ENCODE measurements at places on chromosomes 7 and 10.

- DNase-seq, result no peak
Measured at GRCh38 chr10:130359711-130360110, 223.5 kb downstream of the GLRX3 start.

DNA sequence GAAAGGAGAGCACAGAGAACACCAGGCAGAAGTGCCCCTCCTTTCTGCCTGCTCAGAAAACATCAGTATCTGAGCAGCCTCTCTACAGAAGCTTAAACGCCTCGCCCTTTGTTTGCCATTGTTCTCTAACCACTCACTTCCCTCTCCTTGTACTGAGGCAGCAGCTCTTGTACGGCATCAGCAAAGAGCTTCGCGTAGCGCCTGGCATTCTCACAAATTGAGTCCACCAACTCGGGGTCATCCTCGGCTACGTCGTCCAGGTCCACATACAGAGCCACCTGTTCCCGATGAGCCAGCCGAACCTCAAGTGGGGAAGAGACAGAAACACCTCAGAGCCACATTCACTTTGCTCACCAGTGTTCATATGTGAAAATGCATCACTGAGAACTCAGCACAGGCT lies 1.7 kb downstream of the MCM7 start:
- no peak for DNase-seq

DNA sequence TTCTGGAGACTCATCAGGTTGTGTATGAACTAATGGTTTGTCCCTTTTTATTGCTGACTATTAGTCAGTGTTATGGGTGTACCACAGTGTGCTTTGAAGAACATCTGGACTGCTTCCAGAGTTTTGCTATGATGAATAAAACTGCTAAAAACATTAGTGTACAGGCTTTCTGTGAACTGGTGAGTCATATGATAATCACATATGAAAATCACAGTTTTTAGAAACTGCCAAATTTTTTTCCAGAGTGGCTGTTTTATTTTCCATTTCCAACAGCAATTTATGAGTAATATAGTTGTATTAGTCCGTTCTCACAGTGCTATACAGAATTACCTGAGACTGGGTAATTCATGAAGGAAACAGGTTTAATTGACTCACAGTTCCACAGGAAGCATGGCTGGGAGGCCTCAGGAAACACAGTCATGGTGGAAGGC lies 281.2 kb upstream of the VSTM2A start:
- no peak for DNase-seq

GRCh38 chr10:95474228-95475002 lies 86.8 kb downstream of the SORBS1 start:
- DNase-seq, result no peak

DNA sequence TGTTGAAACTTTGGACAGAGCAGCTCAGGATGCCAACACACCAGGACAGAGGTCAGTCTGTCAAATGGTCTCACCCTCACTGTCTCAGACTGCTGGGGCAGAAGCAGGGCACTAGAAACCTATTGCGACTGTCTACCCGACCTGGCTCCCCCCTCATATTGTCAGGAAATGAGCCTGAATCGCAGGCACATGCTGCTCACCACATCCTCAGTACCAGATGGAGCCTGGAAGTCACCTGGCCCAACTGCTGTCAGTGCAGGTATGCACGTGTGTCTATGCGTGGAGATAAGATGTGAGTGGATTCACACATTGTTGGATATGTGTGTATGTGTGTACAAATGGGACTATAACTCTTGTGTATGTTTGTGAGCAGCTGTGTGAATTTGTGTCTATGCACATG lies 3.2 kb upstream of the CDHR1 start:
- no peak for DNase-seq

DNA sequence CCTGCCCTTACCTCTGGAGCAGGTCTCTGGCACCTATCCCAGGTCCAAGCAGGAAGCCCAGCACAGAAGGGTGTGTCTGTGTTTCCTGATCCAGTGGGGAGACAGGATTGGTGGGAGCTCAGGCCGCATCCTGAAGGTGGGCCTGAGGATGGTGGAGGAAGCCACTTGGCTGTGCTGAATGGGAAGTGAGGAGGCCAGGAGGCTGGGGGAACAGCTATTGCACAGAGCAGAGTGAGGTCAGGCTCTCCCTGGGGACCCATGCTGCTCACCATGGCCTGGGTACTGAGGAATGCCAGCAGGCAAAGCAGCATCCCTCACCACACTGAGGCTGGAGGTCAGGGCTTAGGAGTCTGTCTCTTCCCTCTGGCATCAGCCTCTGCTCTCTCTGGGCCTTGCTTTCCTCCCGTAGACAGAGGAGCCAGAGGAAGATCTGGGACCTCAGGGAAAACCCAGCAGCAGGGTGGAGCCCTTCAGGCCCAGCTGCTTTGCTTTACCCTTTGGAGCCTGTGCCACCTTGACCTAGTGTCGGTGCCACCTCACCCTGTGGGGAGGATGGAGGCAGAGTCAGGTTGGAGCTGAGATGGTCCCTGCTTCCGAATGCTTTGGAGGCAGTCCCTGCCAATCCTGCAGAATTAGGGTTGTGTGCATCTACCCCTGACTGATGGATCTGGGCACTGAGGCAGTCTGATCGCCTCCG lies 39.0 kb downstream of the CDH23 start:
- DNase-seq, result no peak

Measured in amygdala (tissue), 56 donors.